Breast epithelium (tissue), 4 donors: ENCODE measurements at places on chromosomes 3 and 15. TPM values are rescaled to one million over a fixed set of nuclear protein-coding genes. Genes with fewer than 3 reads are reported as not detected.

MRPS11 gene
- total RNA-seq, result 23.4 TPM

MUSTN1 gene
- 5.9 TPM for total RNA-seq

DNA sequence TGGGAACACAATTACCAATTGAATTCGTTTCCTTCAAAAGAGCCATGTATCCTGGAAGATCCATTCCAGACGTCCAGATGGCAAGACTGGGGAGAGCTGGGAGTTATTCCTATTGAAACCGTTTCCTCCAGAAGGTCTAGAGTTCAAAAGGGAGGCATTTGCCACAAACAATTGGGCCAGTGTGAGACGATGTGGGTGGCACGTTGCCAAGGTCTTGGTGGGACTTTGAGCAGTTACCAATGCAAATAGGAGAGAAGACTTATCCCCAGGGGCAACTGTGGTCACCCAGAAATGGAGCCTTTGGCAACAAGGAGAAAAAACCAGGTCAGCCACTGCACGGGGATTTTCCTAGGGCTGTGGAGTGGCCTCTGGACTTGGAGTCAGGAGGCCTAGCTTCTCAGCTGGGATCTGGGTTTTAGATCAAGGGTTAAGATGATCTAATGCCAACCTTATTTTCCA is 29.6 kb upstream of the TLE3 start:
- no peaks in the 10 kb centered on the region for H3K27me3 ChIP-seq
- no peaks in the 10 kb centered on the region for H3K4me1 ChIP-seq
- no peak overlapping the region for H3K27ac ChIP-seq
- DNase-seq, result peak; percentile 69
- no peaks in the 10 kb centered on the region for H3K36me3 ChIP-seq

DNA sequence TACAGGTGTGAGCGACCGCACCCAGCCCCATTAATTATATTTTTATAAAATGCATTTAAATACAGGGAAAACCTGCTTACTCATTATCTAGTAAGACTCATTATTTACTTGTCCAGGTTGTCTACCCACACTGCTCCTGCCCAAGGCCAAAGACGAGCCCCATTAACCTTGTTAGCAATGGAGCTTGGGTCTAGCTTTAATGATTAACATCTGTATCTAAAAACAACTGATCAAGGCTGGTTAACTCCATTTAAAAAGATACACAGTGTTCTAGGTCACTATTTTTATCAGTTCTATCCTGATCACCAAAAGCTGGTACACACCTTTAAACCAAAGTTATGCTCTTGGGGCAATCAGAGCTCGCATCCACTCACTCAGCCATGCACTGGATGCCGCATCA is 10.4 kb upstream of the NCKIPSD start:
- no peak for DNase-seq
- no peaks in the 10 kb centered on the region for H3K4me1 ChIP-seq

DNA sequence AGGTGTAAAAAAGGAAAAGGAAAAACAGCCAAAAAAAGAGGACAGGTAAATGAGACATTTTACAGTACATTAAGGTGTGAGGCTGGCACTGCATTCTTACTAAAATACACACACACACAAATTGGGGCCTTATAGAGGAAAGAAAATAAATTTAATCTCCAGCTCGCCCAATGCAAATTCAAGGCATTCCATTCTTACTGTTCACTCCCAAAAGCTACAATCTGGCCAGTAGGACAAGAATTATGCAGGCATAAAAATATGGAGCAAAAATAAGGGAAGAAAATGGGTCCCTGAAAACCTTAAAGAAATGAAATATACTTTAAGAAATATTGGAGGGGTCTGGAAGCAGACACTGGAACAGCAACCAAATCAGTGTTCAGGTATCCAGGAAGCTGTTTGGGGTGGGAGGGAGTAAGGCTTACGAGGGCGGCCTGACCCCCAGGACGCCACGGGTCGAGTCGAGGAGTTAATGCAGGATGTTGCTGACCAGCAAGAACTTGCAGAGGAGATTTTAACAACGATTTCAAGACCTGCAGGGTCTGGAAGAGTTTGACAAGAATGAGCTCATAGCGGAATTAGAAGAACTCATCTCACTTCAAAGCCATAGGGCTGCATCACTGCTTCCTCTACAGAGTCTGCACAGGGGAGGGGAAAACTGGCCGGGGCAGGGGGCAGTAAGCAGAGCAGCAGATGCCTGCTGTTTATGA is 245.5 kb downstream of the TBL1XR1 start:
- H3K36me3 ChIP-seq, result no peaks in the 10 kb centered on the region
- no peaks in the 10 kb centered on the region for H3K4me1 ChIP-seq
- DNase-seq, result no peak
- H3K27me3 ChIP-seq, result no peaks in the 10 kb centered on the region
- no peak overlapping the region for H3K4me3 ChIP-seq
